Aorta (tissue), 5 donors: ENCODE measurements at places on chromosomes 4 and X. TPM values are rescaled to one million over a fixed set of nuclear protein-coding genes. Genes with fewer than 3 reads are reported as not detected.

DNA sequence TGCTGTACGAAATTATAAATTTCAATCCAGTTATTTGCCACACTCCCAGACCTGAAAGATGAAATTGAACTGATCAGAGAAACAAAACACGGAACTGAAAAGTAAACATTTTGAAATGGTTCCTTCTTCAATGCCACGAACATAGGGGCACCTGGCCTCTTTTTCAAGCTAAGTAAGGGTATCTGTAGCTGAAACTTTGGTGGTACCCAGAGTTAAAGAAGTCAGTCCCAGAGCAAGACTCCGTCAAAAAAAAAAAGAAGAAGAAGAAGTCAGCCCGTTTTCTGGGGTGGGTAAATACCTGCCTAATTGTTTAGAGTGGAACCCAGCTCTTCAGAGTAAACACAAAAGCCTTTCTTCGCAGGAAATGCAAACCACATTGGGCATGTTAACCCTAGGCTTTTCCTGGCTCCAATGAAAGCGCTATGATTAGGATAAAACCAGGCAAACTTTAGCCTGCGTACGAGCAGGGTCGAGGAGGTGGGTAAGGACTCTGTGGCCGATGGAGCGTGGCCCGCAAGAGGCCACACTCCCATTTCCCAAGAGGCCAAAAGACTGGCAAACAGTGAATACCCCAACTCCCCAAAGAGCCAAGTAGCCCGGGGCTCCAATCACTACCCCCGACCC is 1.3 kb downstream of the ANTXR2 start:
- DNase-seq, result no peak

CDKL5 gene
- total RNA-seq, result 28.7 TPM

- DNase-seq, result no peak
Measured at GRCh38 chr4:114791976-114792375, 193.4 kb downstream of the UGT8 start.

DNA sequence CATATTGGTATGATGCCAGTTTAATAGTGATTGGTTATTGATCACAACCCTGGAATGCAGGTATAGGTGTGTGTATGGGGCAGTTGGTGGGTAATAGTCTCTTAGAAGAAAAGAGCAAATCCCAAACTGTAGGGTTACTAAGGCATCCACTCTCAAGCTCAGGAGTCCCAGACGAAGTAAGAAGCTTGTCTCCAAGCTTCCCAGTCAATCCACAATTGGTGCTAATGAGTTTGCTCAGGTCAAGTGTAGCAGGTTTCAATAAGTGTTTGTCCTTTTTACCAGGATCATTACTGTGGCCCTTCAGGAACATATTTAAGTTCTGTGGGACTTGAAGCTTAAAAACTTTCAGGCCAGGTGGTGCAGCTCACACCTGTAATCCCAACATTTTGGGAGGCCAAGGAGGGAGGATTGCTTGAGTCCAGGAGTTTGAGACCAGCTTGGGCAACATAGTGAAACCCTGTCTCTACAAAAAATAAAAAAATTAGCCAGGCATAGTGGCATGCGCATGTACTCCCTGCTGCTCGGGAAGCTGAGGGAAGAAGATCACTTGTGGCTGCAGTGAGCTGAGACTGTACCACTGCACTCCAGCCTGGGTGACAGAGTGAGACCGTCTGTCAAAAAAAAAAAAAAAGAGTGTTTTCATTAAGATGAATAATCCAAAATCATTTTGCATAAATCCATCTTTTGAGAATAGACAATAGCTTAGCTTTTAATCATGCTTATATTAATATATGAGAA is 166.8 kb downstream of the UNC5C start:
- DNase-seq, result no peak

GRCh38 chr4:118842055-118842454 is 6.1 kb upstream of the SEC24D start:
- DNase-seq, result no peak

CHRDL1 gene
- 75.6 TPM for total RNA-seq

- DNase-seq, result no peak
Measured at GRCh38 chr4:162852642-162853041, 314.0 kb downstream of the NAF1 start.
